ENCODE measurements at places on chromosomes 12 and 14.
A peak's percentile ranks its signal among the peaks of the same experiment; 100 is the strongest.

DNA sequence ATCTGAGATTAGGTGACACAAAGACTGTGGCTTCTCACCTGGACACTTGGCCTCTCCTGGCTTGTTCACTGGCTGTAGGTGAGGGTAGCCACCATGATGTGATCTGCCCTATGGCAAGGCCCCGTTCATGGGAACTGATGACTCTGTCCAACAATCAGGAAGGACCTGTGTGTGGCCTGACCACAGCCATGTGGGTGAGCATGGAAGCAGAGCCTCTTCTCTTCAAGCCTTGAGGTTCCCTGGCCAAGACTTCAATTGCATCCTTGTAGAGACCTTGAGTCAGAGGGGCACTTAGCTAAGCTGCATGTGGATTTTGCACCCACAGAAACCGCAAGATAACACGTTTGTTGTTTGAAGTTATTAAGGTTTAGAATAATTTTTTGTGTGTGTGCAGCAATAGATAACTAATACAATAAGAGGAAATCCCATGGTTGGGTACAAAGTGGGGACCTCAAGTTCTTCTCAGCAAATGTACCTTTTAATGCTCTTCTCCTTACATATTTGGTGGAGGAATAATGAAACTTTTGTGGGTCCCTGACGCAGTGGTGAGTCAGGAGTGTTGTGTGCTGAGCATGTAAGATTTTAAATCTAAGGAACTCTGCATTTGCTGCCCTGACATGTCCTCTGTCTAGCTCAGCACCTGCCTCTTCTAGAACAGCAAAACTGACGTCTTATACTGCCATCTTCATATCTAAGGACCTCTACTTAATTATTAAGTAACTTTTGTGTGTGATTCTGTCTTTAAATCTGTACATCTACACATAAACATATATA is 27.5 kb upstream of the PLEKHG7 start:
- DNase-seq, result no peak

- DNase-seq, result no peak
Observed at GRCh38 chr12:46403719-46404070, 31.1 kb upstream of the SLC38A2 start.

DNA sequence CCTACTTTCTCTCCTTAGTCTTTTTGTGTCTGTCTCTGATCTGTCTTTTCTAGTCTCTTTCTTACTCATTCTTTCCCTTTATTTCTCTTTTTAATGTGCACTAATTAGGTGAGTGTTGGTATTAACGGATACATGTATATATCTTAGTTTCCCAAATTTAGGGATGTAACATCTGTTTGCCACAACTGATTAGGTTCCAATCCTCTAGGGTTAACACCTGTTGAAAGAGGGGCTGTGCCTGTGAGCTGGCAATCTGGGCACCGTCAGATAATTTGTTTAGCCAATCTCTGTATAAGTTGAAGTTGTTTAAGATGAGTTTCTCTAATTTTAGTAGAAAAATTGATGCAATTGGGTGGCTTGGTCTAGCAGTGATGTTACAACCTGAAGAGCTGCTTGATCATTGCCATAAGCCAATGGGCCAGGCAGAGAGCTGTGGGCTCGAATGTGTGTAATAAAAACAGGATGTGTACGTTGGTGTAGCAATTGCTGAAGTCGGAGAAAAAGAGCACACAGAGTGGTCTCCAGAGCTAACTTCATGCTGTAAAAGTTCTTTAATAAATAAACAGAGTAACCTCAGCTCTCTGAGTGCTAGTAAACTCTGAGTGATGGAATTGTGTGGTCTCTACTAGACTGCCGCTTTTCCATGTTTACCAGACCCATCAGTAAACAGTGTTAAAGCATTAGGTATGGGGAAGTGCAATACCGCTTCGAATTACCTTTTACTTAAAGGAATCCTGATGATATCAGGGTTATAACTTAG is 18.3 kb upstream of the LYZ start:
- no peak for DNase-seq

DNA sequence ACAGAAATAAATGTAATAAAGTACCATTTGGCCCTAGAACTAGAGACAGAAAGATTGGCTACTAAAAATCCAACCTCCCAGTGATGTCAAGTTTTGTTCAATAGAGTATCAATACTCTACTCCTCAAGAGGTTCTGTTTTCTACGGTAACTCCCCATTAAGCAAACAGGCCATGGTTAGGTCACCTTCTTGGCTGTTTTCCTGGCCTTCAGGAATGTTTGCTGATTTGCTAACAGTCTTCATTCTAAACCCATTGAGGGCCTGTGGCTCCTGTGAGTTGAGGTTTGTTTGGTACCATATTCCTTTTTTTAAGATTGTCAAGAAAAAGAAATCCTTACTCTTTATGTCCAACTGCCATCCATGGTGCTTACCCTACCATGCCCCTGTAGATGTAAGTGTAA is 1022.0 kb upstream of the TMEM132C start:
- DNase-seq, result no peak

- DNase-seq, result no peak
Observed at GRCh38 chr14:54803396-54803795, 99.2 kb downstream of the GCH1 start.

GRCh38 chr14:94052662-94053061 is 26.5 kb downstream of the OTUB2 start:
- DNase-seq, result no peak

DNA sequence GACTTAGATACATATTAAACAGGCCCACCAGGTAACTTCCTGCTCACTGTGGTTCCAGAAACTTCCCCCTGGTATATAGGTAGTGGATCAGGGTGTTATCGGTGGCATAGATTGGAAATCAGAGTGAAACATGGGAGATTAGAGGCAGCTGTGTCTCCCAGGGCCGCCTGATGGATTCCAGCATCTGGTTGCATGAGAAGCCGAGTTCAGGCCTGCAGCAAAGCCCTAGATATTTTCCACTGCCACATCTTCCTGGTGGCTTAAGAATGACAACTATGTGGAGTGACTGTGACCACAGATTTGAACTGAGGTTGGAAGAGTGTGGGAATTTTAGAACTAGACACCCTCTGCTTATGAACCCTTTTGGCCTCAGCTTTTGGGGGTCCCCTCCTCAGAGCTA is 184.8 kb upstream of the NTF3 start:
- DNase-seq, result no peak

DNA sequence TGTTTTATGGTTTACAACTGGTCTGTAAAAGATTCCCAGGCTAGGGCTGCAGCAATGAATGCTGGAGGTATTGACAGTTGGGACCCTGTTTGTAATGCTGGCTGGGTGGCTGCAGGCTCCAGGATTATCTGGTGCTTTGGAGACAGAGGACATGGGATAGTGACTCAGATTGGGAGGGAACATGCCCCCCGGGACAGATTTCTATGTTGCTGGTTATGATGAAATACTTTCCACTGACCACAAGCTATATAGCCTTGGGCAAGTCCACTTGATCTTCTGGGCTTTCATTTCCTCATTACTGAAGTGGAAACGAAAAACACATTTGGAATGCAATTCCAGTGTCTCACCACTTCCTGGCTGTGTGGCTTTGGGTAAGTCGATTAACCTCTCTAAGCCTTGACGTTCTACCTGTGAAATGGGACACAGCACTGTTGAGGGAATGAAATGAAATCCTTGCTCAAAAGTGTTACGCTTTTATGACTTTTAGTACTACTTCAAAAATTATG is 6.3 kb upstream of the TPCN1 start:
- DNase-seq, result no peak

DNA sequence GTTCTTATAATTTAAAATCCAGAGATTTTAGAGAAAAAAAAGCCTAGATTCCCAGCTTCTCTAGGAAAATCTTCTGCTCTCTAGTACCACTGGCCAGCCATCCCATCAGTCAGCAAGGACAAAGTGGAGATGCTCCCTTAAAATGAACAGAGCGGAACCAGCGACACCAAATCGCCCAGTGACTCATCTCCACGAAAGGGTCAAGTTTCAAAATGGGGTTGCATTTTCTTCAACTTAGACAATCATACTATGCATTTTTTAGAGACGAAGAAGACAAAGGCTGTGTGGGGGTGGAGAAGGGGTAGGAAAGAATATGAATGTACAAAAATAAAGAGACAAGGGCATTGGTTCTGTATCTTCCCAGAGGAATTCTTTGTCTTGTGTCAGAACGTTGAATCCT is 212.0 kb downstream of the SLC15A4 start:
- no peak for DNase-seq

DNA sequence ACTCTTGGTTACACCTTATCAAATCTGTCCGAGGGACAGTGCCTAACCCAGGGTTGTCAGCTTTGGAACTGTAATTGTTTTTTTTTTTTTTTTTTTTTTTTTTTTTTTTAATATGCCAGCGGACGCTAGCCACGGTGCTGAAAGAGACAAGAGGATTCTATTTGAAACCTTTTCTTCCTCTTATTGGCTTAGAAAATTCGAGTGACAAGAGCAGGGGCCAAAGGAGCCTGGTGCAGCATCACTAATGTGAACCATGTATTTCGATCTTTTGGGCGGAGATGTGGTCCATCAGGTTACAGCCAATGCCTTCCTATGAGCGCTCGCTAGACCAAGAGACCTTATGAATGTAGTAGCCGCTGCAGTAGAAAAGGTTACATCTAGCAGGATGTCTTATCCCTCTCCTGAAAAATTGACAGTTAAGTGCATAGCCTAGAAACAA is 922 bp downstream of the PTPRR start:
- peak; percentile 49 for DNase-seq

DNA sequence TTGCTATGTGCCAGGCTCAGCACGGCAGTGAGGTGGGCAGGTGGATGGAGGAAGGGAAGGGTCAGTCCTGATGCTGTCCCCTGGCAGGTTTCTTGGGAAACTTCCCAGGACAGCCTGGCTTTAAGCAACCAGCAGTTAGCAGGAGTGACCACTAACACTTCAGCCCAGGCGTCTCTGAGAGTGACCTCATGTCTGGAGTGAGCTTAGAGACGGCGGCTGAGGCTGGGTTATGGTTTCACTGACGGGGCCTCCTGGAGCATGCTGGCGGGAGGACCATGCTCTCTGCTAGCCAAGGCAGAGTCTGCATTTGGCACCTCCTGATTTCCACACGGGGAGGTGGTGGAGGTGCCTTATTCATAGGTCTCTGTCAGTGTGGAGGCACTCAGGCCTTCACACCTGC is 2.5 kb downstream of the HHIPL1 start:
- DNase-seq, result no peak

Measured in nephron progenitor cell (in vitro differentiated cells).